Heart left ventricle (tissue), 16 donors: ENCODE measurements at places on chromosomes 1 and 21. TPM values are rescaled to one million over a fixed set of nuclear protein-coding genes. Genes with fewer than 3 reads are reported as not detected.

DNA sequence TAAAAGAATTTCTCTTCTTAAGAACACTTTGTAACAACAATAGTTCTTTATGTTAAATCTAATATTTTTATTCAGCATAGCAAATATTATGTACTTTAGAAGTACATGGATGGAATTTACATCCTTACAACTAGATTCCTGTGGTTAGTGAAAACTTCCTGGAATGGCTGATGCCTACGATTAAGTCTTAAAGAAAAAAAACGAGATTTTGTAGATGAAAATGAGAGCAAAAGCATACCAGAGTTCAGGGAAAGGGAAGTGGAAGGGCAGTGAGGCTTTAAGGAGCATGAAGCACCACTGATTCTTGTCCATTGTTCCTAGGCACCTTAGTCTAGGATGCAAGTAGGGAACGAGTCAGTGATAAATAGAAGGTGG lies 26.7 kb downstream of the CFH start:
- no peak for DNase-seq

The OTUD7B gene
- total RNA-seq: 16.4 TPM

The CD52 gene
- total RNA-seq: 89.9 TPM

DNA sequence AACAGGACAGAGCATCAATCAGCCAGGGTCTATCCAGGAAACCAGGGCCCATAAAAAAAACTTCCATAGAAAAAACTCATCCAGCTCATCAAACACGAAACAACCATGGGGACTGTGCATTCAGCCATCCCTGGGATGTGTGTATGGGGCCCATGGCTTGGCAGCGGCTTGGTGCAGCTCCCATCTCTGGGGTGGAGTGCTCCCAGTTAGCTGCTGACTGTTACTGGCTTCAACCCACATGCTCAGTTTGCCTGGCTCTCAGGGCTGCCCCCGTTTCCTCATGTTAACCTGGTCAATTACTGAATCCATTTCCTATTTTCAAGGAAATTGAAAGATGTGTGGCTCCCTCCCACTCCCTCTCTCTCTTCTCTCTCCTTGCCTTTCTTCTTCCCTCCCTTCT lies 37.3 kb upstream of the STUM start:
- no peak for DNase-seq

- DNase-seq: no peak
These were observed 11.2 kb upstream of the CAPN2 start for GRCh38 chr1:223700942-223701637.
